ENCODE measurements at places on chromosomes 7 and 10.

- DNase-seq = peak; percentile 34
Observed at GRCh38 chr10:13776861-13777311, 190.1 kb downstream of the PRPF18 start.

DNA sequence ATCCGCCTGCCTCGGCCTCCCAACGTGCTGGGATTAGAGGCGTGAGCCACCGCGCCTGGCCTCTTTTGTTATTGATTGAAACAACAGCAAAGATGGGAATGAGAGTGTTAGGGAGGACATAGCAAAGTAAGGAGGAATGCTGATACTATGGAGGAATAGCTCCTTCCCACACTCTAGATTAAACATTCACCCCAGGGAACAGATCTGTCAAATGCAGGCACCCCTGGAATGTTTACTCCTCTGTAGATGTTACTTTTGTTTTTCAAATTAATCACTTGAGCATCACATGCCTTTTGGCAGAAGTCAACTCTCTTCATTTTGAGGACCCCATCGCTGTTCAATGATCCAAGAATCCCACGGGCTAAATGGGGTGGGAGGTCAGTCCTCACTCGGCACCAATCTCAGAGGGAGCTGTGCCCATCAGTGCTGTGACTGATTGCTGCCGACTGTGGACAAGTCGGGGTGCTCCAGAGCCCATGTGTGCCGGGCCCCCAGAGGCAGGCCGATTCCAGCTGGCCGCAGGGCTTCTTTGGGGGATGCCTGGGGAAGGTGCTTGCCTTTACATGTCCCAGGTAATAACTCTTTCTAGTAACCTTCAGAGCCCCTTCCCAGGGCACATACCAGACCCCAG is 10.2 kb upstream of the COBL start:
- no peak for DNase-seq

- DNase-seq = no peak
Observed at GRCh38 chr10:129727495-129727894, 236.6 kb downstream of the EBF3 start.

GRCh38 chr7:96034940-96035727 is 262.8 kb downstream of the DYNC1I1 start:
- no peak for DNase-seq

DNA sequence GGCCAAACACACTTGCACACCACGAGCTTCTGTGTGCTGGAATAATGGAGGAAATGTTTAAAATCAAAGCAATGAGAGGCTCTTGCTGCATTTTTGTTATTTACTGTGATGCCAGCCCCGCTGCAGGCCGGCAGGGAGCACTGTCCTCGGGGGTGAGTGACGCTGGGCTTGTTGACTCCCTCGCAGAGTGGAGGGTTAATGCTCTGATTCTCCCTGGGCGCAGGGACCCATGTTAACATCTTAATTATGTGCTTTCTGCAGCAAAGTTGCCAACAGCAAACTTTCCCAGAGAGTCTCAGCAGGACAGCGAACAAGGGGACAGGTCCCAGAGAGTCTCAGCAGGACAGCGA is 22.9 kb downstream of the SCART1 start:
- no peak for DNase-seq

DNA sequence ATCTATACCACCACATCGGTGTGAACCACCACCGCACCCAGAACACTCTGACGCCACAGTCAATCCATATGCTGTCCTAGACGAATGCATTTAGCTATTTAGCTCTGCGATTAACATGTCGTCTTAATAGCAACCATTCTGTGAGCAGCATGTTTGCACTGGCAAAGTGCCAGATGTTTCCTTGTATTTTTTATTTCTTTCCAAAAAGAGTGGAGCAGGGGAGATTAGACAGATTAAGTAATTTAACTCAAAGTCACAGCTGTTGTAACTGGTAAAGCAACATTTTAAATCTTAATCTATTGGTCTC is 57.0 kb upstream of the ARL4A start:
- no peak for DNase-seq

- DNase-seq = no peak
Observed at GRCh38 chr10:80172896-80173295, 32.4 kb downstream of the ANXA11 start.

DNA sequence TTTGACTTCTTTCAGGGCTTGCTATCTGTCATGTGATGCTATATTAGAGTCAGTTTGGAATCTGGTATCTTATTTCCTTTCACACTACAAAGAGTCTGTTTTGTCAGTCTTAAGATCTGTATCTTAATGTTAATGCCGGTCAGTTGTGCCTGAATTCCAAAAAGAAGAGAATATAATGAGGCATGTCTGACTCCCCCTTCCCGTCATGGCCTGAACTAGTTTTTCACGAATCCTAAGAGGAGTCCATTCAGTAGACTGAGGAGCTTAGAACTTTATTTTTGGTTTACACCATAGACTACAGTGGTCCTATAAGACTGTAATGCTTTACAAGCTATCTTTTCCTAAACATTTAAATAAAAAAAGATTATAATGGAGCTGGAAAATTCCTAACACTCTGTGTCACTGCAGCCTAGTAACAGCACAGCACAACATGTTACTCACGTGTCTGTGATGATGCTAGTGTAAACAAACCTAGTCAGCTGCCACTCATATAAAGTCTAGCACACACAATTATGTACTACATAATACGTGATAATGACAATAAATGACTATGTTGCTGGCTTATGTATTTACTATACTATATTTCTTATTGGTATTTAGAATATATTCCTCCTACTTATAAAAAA is 50.6 kb downstream of the VPS41 start:
- DNase-seq = no peak

DNA sequence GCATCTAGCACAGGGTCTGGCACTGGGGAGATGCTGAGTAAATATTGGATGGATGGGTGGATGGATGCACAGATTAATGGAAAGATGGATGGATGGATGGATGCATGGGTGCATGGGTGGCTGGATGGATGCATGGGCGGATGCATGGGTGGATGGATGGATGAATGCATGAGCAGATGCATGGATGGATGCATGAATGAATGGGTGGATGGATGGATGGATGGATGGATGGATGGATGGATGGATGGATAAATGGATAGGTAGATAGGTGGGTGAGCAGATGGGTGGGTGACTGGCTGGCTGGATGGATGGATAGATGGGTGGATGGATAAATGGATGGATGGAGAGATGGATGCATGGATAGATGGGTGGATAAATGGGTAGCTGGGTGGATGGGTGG is 5.7 kb downstream of the PAX4 start:
- no peak for DNase-seq

DNA sequence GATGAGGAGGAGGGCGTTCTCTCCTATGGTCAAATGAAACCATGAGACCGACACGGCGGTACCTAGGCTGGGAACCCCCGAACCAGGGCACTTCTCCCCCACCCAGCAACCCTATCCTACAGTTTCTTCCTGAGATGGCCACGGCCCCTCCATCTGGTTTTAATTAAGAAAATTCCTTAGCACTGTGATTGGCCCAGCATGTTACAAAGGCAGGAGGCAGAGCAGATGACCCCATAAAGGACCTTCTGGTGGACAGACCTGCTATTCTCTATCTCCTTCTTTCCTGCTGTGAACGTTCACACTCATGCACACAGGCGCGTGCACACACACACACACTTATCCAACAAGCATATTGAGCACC is 129.4 kb downstream of the RGS10 start:
- no peak for DNase-seq

GRCh38 chr10:1630304-1630703 is 107.0 kb downstream of the ADARB2 start:
- DNase-seq = no peak

GRCh38 chr10:73876971-73877370 is 2.6 kb upstream of the CAMK2G start:
- DNase-seq = no peak

DNA sequence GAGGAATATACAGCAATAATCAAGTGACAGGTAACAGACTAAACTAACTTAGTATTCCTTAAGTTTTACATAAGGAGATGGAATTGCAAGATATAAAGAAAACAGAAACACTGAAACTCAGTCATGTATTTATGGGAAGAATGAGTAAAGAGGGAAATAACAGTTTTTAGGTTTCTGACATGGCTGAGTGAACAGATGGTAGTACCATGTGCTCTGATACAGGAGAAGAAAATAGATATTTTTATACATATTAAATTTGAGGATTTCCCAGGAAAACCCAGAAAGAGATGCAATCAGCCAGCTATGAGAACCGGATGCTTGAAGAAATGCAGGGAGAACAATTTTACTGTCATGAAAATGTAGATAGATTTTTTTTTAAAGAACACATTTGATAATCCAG is 669.5 kb upstream of the GRM3 start:
- no peak for DNase-seq

DNA sequence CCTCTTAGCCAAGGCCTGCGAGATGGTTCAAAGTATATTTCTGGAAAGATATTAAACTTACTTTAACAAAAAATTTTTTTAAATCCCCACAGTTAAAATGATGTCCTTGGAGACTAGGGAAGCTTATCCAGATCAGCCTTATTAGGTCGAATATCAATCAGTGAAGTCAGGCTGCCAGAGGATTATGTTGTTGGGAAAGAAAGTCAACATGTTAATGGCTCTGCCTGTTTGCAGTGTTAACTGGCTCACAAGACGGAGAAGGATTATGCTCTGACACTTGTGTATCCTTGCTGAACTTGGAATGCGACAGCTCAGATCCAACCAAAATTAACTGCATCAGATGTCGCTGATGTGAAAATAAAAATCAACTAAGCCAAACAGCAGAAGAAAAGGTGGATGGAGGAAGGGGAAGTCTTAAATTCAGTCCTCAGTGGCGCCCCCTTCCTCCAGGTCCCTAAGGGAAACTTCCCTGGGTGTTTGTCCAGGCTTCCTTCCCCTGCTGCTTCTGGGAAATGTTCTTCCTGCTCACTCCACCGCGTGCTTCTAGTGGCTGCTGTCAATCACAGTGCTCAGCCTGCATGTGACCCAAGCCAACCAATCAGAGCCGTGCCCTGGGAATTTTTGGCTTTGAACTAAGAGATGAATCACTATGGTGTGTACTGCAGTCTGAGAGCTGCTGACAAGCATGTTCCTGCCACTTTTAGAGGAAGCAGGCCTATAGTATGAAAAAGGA is 690.4 kb upstream of the NRP1 start:
- no peak for DNase-seq

DNA sequence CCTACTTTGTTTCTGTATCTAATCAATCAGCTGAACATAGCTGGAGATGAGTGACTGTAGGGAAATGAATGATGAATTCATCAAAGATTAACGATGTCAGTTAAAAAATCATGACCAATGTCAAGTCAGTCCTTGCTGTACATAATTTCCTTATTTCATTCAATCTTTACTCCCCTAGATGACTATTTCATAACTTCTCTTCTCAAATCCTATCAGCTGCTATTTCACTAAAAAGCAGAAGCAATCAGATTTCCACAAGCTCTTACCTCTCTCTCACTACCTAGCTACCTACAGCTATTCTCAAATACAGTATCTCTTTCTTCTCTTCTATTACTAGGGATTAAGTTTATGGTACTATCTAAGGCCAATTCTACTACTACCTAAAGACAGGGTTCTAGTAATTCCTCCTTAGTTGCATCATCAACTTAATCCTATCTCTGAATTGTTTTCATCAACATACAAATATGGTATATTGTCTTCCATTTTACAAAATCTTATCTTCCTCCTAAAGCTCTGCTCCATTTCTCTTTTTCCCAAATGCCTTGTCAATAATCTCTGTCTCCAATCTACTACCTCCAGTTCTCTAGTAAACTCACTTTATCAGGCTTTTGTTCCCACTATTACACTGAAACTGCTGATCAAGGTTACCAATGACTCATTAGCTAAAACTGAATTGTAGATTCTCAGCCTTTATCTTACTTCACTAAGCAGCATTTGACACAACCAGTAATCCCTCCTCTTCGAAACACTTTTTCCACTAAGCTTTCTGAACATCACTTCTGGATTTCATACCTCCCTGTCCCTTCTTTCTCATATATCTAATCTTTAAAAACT is 28.4 kb downstream of the JMJD1C start:
- DNase-seq = no peak

GRCh38 chr10:82564353-82565196 is 689.6 kb downstream of the NRG3 start:
- DNase-seq = no peak

DNA sequence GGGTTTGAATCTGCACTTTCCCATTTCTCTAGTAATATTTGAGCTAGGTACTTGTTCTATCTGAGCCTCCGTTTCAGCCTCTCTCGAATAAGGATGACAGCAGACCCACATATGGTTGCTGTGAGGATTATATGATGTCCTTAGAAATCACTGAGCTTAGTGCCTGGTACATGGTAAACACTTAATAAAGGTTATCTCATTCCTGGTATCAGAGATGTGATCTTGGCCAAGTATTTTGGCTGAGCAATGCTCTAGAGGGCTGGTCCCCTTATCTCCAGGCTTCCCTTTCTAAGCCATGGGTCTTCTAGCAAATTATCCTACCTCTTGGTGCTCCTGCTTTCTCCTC is 407 bp upstream of the MKRN1 start:
- DNase-seq = peak; percentile 4

DNA sequence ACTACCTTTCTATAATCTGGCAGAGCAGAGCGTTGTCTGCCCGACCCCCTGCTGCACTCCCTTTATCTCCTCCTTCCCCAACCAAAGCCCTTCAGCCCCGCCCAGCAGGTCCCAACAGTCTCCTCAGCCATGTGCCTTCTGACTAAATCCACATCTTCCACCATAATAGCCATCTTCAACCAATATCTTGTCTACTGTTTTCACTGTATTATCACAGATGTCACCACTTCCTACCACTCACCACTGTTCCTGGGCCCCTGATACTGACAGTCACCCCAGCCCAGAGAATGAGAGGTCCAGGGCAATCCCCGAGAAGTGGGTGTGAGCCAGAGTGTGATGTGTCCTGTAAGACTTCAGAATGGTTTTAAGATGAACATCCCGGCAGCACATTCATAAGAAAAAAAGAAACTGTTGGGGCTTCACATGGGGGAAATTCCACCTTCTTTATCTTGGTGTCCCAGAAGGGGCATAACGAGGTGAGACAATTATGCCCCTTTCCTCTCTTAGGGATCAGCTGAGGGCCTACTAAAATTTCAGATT is 25.3 kb downstream of the CCDC6 start:
- DNase-seq = no peak

DNA sequence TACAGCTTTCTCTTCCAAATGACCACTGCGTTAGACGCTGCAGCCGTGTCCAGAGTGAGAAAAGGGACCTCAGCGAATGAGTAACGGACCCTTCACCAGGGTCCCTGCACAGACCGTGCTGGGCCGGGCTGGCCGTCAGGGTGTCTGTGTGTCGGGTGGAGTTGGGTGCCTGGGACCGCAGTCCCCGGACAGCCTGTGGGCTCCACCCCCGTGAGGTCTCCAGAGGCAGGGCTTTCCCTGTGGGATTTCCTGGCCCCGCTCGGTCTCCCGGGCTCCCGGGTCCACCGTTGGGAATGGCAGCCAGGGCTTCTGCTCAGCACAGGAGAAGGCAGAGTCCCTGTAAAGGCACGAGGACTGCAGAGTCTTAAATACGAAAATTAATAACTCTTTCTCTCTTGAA is 509.7 kb downstream of the TCERG1L start:
- no peak for DNase-seq

GRCh38 chr10:29806350-29806788 is 171.6 kb upstream of the SVIL start:
- DNase-seq = no peak

GRCh38 chr10:132463333-132464255 is 66.6 kb downstream of the PWWP2B start:
- no peak for DNase-seq
